Activated naive CD4-positive, alpha-beta T cell (primary cell): ENCODE measurements at places on chromosomes 11 and 22.

- no peak for DNase-seq
These were observed 100.3 kb downstream of the FAT3 start for GRCh38 chr11:92324890-92325289.

GRCh38 chr11:11022125-11022730 is 164.4 kb upstream of the ZBED5 start:
- no peak for DNase-seq

GRCh38 chr11:25710975-25711374 is 621.0 kb upstream of the ANO3 start:
- no peak for DNase-seq

DNA sequence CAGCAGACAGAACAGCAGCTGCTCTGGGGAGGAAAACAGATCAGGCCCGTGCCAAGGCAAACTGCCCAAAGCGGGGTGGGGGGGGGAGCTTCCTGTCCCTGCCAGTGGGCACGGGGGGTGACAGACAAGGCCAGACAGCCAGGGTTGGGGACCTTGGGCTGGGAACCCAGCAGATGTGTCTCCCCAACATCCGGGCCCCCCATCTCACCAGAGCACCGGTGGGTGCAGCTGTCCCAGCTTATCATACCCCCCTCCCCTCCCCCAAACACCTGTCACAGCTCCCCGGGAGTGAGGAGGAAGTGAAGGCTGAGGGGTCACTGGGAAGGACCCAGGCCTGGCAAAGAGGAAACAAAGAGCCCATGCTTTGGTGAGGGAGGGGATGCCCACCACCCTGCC is 1.3 kb downstream of the PPP1R14B start:
- no peak for DNase-seq

DNA sequence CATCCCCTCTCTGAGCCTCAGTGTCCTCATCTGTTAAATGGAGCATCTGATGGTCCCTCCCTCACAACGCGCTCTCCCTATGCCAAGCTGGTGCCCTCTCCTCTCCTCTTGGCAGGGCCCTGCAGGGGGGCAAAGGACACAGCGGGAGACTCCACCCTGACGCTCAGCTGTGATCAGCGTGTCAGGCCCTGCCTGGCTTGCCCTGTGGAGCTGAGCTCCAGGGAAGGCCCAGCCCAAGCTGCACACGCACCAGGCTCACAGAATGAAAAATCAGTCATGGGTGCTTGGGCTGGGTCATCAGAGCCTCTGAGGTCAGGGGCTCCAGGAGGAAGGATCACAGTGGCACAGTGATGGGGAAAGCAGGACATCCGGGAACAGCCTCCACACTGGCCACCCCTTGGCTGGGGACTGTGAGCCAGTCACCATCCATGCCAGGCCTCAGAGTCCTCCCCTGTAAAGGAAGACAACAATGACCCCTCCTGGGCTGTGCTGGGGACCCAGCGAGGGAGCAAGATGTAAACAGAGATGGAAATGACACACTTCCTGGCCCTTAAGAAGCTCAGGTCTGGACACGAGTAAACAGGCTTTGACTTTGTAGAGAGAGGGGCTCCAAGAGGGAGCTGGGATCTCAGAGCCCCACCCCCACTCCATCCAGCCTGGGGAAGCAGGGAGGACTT is 36.6 kb downstream of the RPL3 start:
- DNase-seq, result no peak

DNA sequence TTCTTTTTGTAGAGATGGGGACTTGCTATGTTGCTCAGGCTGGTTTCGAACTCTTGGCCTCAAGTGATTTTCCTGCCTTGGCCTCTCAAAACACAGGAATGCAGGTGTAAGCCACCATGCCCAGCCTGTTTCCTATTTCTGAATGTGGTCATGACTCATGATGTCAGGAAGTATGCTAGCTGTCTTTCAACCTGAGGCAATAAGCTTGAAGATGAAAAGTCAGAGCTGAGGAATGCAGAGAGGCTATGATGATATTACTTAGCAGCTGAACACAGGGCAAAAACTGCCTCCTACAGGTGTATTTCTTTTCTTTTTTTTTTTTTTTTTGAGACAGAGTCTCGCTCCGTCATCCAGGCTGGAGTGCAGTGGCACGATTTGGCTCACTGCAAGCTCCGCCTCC is 9.0 kb upstream of the NUCB2 start:
- no peak for DNase-seq

DNA sequence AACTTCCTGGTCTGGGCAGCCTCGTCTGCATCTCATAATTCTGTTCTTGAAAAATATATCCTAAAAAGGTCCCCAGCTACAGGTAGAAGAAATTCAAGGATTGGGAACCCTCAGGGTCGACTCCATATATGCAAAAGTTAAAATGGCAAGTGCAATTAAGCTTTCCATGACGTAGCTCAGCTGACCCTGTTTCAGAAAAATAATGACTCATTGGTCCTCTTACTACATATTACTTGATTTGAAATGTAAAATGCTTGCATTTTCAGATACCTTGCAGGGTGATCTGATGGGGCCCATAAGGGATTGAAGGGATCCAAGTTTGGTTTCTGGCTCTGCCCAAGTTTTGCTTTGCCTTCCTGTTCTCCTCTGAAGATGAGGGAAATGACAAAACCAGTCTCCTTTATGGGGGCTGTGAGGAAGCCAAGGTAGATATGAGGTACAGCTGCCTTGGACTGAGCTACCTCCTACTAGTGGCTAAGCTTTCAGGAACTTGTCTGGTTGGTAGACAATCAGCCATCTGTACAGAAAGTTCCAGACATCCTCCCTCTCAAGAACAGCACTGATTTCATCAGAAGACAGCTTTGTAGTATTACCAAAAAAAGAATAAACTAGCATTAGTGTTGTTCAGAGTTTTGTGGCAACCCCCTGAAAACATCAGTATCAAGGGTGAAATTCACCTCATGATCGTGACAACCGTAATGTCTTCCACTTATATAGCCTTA is 177.3 kb downstream of the DBX1 start:
- DNase-seq, result no peak

- DNase-seq, result no peak
These were observed 95.5 kb downstream of the PGR start for GRCh38 chr11:101034076-101034475.

DNA sequence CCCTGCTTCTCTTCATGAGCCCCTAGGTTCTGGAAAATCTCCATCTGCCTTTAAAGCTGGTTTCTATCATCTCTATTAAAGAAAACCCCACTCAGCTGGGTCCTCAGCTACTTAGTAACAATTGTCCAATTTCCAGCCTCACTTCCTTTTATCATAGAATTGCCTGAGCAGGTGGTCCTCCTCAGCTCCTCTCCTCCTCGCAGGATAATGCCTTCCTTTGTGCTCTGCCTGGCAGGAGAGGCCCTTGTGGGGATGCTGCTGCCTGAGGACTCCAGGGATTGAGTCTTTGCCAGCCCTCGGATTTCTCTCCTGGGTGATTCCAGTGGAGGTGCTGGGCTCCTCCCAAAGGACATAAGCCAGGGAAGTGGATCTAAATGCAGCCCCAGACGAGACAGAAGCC is 448.3 kb downstream of the INSC start:
- DNase-seq, result no peak

- DNase-seq, result no peak
These were observed 16.8 kb downstream of the DNAL4 start for GRCh38 chr22:38777087-38777671.

DNA sequence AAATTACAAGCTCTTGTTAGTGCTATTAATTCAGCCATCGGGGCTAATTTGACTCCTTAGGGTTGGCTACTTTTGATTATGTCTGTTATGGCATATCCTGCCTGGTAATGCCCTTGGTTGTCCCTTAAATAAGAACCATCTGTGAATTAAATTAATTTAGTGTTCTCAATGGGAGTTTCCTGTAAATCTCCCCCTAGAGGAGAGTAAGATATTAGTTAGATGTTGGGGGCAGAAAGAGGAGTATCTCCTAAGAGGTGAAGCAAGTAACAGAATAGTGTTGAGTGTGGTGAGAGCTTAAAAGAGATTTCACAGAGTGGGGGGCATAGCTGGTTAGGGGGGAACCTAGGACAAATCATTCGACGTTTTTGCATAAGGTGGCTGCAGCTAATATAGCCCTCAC is 1126.9 kb downstream of the JRKL start:
- DNase-seq, result no peak

DNA sequence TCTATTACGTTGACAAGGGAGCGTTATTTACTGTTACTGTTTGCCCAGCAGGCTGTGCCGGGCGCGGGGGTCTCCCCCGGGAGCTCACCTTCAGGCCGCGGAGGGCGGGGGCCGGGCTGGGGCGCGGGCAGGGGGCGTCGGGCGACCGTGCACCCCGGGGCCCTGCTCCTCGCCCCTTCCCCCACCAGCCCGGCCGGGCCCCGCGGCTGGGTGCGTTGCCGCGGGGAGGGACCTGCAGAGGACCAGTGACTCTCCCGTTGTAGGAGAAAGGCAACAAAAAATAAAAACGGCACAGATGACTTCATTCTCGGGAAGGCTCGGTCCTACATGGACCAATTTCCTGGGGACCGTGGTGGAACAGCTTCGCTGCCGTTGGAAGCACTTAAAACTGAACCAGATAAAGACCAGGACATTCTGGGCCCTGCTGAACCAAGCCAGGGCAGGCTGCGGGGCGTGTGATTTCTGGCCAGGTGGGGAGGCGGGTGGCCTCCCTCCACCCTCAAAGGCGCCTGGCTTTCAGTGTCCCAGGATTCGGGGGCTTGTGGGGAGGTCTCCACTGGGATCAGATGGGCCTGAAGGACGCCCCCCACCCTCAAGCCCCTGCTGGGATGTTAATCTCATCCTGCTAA is 57.4 kb downstream of the IGLL1 start:
- DNase-seq, result no peak

GRCh38 chr11:123202155-123203151 is 7.4 kb upstream of the CLMP start:
- no peak for DNase-seq

GRCh38 chr11:74185695-74186094 is 14.6 kb downstream of the PPME1 start:
- no peak for DNase-seq

DNA sequence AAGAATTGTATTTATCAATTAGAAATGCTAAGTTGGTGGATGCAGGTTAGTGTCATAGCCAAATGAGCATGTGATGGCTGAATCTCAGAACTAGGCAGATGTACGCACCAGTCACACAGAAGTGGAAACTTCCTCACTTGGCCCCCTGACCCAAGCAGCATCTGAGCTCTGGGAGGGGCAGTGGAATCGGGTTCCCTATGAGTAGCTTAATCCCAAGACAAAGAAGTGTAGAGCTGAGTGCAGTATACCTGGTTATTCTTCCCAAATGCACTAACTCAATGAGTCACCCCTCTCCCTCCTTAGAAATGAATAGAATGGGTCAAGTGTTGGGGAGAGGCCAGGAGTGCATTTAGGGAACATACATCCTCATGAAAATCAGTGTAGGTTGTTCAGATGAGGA is 224.6 kb downstream of the FAT3 start:
- no peak for DNase-seq

GRCh38 chr11:86013713-86014112 is 55.2 kb downstream of the PICALM start:
- DNase-seq, result no peak

GRCh38 chr11:115287266-115287665 is 216.9 kb downstream of the CADM1 start:
- DNase-seq, result no peak

- no peak for DNase-seq
These were observed 667 bp downstream of the ACCS start for GRCh38 chr11:44066732-44067141.

DNA sequence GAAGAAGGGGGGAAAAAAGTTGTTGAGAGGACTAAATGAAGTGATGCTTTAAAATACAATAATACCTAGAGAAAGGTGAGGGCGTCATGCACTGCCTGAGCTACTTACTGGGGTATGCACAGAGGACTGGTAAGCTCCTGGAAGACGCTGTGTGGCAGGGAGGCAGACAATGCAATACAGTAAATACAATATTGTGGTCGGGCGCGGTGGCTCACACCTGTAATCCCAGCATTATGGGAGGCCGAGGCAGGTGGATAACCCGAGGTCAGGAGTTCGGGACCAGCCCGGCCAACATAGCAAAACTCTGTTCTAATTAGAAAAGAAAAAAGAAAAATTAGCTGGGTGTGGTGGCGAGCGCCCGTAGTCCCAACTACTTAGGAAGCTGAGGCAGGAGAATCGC is 683 bp upstream of the SYTL2 start:
- no peak for DNase-seq

DNA sequence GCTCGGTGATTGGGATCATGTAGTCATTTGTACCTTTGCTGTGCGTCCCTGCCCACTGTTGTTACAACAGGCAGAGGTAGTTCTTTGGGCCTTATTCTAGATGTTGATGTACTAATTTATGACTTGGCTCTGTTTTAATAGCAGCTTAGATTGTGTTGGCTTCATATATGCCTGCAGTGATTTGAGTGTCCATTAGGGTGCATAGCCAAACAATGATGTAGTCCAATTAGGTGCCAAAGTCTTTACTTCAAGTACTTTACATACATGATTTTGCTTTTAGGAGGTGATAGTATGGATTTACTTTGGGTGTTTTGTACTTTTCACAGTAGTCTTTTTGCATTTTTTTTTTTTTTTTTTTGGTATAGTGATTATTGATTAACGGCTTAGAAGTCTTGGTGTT is 46.4 kb downstream of the PPP6R3 start:
- no peak for DNase-seq

DNA sequence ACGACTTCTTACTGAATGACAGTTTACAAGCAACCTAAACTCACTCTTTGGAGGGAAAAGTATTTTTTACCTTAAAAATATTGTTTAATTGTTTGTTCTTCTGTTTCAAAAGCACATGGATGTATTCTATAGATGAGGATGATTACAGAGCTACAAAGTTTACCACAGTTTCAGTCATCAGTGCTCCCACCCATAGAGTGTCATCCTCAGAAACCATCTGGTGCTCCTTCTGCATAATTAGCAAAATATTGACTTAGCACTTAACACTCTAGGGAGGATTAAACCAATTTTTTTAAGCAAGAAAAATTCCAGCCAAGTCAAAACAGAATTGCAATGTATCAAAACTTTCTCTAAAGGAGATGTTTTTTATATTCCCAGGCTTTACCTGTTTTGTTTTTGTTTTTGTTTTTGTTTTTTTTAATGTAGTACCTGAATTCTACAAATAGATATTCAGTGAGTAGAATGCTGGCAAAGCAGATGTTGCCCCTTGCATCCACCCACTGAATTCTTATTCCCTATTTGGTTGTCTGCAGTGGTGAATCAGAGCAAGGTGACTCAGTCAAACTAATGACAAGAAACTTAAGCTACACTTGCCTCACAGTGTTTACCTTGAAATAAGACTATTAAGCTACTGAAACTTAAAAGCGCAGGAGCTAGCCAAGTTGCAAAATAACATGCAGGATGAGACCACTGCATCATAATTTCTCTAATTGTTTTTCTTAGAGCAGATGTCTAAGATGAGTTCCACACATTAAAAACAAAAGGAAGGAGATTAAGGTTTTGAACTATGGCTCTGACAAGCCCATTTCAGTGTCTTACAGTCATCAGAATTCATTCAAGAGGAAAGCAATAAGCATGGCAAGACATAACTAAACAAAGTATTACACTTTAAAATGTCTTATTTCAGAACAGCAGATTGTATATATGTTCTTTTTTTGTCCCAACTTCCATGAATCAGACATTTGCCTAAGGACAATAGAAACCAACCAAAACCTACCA is 155.1 kb upstream of the SOX6 start:
- DNase-seq, result no peak
